Lung (tissue), 17 donors: ENCODE measurements at places on chromosomes 2 and 18.

DNA sequence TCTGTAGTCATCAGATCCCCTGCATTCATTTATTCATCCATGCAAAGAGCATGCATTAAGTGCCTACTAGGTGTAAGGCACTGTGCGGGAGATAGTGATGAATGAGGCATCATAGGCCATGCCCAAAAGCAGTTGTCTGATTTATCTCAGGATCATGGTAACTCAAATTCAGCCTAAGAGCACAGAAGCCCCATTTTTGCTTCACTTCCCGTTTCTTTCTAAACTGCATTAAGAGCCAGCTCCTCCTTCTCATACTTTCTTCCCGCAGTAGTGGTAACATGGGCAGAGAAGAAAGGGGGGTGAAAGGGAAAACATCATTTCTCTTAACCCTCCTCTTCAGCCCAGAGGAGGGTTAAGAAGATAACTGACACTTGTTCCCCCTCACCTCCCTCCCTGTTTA, 2.9 kb downstream of the GPR45 start:
- no peak for DNase-seq

- DNase-seq = no peak
Observed at GRCh38 chr2:69701100-69701945, 40.6 kb upstream of the ANXA4 start.

DNA sequence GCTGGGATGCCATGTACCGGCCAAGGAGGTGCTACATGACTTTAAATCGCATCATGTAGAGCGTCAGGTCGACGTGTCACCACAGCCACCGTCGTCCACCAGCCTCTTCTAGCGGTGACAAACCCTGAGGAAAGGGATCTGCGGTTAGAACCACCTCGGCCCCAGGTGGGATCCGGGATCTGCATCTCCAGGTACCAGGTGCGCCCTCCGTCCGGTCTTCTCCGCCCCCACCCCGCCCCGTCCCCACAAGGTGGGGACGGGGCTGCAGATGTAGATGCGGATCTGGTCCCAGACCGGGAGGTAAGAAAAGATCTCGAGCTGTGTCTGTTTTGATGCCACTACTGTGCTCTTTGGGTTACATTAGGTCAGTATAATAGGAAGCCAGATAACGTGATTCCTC, 38.4 kb downstream of the C1D start:
- DNase-seq = no peak

- peak; percentile 79 for DNase-seq
Observed at GRCh38 chr18:6730416-6731221, 1.1 kb downstream of the ARHGAP28 start.

GRCh38 chr2:157441072-157441454, 2.8 kb downstream of the CYTIP start:
- DNase-seq = no peak

DNA sequence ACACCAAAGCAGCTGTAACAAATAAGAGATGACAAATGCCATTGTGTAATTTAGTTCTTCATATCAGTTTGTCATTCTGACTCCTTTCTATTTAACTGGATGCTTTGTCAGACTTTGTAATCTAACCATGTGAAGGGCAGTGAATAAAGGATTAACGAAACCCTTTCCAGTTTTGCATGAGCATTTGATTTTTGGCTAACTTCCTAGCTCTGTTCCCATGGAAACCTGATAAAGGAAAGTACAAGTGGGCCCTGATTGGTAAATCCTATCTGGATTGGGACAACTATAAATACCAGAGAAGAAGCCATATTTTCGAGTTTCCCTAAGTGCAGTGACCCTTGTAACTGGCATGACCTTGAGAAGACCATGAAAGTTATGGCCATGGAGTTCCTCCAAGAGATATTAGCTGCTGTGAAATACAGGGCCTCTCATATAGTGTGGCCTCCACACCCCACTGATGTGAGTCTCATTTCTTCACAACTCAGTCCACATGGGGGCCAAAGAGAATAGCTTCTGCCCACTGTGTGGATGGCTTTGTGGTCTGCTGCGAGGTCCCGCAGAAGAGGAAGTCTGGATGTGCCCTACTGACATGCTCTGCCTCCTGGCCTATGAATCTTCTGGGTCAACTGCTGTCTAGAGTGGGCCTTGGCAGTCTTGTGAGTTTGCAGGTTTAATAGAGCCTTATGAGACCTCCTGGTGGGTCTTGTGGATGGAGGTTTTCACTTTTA, 38.2 kb upstream of the CYP1B1 start:
- DNase-seq = peak; percentile 86

GRCh38 chr2:30310371-30310770, 79.0 kb downstream of the LBH start:
- DNase-seq = no peak

- DNase-seq = no peak
Observed at GRCh38 chr2:135800513-135801460, 36.2 kb downstream of the LCT start.

DNA sequence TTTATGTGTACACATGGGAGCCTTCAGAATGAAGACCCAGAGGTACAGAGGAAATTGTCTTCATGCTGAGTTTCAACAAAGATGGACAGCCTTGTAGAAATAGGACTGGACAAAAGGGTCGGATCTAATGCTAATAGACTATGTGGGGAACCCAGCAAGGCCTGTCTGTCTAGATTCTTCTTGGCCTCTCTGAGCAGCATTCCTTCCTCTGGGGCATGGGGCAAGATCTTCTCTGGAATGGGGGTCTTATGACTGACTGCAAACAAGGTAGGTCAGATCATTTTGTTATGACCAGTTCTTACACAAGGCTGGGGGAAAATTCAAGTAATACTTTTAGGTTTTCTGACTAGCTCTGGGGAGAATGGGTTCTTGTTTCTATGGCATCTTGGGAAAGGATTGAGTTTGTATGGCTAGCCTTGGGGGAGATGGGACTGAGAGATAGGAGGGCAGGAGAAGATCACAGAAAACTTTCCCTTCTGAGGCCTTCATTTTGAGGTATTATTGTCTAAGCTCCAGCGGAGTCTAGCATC, 14.3 kb downstream of the SPATA3 start:
- no peak for DNase-seq

- DNase-seq = peak; percentile 78
Observed at GRCh38 chr18:5463390-5463789, 80.4 kb downstream of the EPB41L3 start.

DNA sequence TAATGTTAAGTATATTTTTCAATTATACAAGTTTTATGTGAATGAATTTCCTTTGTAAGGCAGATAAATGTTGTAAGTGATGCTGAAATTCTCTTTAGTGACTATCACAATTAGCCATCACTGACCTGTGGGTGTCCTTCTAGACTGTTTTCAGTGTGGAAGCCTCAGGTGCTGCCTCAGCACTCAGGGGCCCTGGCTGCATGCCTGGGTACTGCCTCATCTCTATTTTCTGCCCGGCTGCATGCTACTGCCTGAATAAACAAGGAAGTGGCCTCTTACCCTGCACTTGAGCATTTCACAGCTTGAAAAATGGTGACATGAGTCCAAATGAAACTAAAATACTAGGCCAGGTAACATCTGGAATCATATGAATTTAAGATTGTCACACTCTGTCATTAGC, 787.6 kb upstream of the SALL3 start:
- peak; percentile 68 for DNase-seq

- DNase-seq = no peak
Observed at GRCh38 chr18:46727177-46727576, 29.7 kb downstream of the ST8SIA5 start.

DNA sequence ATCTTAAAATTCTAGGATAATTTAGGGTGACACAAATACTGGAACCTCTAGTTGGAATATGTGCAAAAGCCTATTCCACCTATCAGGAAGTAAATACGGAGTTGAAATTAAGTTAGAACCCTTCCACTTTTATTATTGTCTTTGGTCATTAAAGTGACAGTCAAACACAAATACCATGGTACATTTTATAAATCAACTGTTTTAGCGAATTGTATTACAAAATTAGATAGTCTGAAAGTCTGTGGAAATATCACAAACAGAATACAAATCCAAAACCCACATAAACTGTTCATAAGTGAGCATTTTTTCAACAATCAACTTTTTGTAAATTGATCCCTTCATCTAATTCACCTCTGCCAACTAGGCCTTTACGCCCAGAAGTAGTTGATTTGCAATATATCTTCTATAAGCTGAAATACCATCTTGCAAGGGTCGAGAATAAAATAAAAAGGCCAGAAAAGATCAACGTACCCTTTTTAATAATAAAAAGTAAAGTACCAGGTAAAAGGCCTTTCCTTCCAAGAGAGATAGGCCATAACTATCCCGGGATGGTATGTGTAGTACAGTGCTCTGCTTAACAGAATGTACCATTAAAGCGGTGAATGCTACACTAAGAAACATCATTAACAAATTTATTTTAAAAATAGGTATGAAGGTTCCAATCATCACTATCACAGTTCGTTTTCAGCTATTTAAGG, 1.3 kb downstream of the USP34 start:
- DNase-seq = no peak

- peak; percentile 73 for DNase-seq
Observed at GRCh38 chr2:85998071-85998991, 107.4 kb downstream of the POLR1A start.

DNA sequence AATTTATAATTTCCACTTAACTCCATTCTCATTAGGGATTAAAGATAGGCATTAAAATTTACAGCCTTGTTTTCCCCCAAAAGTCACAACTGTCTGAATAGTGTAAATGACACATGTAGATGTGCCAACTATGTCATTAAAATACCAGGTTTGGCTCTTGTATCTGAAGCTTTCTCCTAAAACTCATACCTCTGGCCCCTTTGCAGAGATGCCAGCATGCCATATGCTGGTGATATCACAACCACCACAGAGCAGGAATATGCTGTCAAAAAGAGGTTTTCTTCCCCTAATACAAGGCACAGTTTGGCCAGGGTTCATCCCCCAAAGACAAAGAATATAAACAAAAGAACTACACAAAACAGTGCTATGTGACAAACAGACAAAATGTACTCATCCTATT, 65.4 kb downstream of the REV1 start:
- DNase-seq = no peak

- DNase-seq = no peak
Observed at GRCh38 chr2:69092857-69093256, 79.9 kb downstream of the ANTXR1 start.

- peak; percentile 77 for DNase-seq
Observed at GRCh38 chr2:8679827-8680731, 1.8 kb upstream of the ID2 start.

DNA sequence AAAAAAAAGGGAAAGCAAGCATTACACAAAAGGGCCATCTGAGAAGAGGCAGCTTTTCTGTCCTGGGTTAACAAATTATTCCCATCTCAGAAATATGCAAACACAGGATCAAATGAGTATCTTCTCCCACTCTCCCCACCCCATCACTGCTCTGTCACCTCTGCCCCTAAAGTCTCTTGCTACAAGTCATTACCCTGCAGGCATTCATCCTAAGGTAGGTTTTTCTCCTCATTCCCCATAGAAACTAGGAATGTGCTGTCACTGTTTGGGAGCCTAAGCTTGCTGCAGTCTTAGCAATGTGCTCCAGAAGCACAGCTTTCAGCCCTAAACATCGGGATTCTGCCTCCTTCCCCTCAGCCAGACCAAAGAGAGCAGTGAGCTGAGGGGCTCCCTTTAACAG, 3.6 kb downstream of the LRRTM1 start:
- DNase-seq = no peak

GRCh38 chr18:79944746-79945117, 6.7 kb downstream of the SLC66A2 start:
- no peak for DNase-seq

- DNase-seq = no peak
Observed at GRCh38 chr2:133414486-133415209, 153.6 kb downstream of the NCKAP5 start.

DNA sequence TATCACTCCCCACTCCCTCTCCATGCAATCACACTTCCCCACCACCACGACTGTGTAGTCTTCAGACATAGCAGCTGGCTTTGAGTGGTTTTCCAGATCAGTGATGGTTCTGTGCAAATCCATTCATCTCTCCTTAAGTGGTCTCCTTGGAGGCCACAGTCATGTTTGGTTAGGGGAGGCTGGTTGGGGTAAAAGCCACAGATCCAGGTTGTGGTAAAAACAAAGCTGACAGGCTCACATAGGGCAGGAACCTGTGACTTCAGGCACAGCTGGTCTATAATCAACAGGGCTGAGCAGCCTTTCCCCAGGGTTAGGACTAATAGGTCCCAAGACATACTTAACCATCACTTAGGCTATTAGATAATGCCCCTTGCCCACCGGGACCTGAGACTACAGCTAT, 46.2 kb upstream of the FZD7 start:
- no peak for DNase-seq

- peak; percentile 74 for DNase-seq
Observed at GRCh38 chr2:48508461-48509124, 21.4 kb upstream of the STON1 start.

DNA sequence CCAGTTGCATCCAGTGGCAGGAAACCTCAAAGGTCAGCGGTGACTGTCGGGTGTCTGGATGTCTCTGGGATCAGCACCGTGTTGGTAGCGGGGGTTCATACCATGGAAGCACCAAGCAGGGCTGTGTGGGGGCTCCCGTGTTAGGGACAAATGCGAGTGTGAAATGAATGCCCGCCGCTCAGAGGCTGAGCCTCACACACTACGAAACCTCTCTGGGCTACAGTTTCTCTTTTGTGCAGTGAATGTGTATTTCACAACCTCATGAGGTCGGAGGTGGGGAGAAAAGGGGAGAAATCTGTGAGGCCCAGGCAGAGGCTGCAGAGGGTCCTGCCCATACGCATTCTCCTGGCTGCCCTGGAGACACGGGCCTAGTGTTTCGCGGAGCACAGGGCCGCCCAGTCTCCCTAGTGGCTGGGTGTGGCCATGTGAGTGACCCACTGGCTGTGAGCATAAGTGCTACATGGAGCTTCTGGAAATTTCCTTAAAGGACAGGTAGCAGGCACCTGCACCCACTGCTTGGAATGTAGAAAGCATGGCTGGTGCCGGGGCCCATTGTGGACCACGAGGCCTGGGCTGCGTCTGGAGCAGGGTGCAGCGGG, 138.0 kb upstream of the GLI2 start:
- peak; percentile 60 for DNase-seq

DNA sequence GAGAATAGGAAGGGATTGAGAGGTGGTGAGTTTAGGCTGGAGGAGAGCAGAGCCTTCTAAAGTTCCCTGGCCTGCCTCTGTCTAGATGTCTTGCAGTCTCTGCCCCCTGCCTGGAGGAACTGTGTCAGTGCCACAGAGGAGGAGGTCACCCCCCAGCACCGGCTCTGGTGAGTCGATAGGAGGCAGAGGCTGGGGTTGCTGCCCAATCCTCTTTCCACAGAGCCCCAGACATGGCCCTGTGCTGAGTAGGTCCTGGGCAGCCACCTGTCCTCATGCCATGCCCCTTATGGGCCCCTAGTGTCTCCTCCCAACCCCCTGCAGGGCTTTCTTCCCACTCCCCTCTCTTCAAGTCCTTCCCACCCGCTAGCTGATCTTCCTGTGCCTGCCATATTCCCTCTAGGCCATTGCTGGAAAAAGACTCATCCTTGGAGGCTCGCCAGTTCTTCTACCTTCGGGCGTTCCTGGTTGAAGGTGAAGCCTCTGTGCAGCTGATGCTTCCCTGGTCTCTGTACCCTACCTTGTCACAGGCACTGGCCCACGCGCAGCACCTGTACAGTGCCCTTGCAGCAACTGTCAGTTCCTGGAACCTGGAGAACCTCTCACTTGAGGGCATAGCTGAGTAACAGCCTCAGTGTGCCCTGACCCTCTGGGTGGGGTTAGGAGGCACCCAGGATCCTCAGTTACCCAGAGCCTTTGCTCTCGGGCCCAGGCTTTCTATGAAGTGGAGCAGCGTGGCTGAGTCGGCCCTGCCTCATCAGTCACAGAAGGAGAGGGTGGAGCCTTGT, 13.2 kb upstream of the SLC4A3 start:
- no peak for DNase-seq

GRCh38 chr2:20917287-20917660, 94.4 kb upstream of the LDAH start:
- no peak for DNase-seq

- no peak for DNase-seq
Observed at GRCh38 chr2:24507549-24507948, 16.5 kb downstream of the NCOA1 start.
